ENCODE measurements at places on chromosomes 16 and 17.

DNA sequence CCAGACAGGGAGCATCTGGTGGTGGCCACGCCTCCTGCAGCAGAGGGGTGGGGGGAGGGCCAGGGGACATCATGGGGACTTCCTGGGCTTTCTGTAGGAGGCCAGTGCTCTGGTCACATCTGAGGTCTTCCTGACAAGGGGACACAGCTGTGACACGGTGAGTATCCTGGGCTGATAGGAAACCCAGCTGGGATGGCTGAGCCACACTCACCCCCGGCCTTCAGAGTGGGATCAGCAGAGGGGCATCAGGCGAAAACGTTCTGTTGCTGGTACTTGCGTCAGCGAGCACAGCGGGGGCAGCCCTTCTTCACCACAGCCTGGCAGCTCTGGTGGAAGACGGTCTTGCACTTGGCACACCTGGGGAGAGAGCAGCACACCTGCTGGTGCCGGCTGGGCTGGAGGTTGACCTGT, 122.9 kb upstream of the SMURF2 start:
- no peak for DNase-seq

DNA sequence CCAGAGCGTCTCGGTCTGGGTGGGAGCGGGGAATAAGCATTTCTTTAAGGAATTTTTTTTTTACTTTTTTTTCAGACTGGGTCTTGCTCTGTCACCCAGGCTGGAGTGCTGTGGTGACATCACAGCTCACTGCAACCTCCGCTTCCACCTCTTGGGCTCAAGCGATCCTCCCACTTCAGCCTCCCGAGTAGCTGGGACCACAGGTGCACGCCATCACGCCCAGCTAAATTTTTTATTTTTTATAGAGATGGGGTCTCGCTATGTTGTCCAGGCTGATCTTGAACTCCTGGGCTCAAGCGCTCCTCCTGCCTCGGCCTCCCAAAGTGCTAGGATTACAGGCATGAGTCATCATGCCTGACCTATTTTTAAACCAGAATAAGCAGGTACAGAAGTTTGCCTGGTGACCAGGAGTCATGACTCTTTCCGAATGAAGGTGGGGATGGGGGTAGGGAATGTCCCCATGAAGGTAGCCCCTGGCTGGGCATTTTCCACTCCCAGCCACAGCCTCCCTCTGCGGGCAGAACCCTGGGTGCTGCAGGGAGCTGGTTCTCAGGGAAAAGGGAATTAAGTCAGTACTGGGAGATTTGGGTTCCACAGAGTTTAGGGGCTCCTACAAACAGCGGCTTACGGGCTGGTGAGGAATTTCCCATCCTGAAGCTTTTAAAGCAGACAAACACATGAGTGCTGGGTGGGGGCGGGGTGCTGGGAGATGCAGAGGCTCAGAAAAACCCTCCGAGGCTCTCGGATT, 48.3 kb downstream of the TBC1D16 start:
- DNase-seq: no peak

DNA sequence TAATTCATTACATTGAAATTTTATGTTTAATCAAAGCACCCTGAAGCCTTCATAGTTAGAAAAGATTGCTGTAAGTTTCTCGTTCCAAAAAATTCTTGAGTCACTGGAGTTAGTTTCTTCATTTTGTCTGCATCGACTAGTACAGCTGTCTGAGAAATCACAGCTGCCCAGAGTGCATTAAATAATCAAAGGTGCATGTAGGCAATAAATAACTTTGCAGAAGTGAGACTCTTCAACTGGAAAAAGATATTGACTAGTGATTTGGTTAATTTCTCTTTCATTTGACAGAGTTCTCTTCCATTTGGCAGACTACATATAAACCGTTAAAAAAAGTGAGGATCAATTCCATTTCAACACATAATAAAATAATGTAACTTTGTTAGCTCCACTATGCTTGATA, 234.0 kb downstream of the CNTNAP4 start:
- DNase-seq: no peak

DNA sequence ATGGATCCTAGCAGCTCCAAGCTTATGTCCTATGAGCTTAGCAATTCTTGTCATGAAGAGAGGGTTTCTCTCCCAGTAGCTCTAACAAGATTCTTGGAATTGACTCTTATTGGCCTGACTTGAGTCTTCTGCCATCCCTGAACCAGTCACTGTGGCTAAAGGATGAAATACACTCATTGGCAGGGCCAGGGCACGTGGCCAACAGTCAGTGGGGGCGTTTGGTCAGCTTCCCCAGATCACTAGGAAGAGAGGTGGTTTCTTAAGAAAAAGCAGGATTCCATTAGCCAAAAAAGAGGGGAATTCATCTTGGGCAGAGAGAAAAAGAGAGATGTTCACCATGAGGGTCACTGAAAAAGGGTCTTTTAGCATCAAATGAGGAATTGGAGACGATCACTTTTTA, 363.2 kb downstream of the SNX29 start:
- no peak for DNase-seq

- no peak for DNase-seq
Measured at GRCh38 chr17:32636598-32637218, 149.9 kb downstream of the CDK5R1 start.

DNA sequence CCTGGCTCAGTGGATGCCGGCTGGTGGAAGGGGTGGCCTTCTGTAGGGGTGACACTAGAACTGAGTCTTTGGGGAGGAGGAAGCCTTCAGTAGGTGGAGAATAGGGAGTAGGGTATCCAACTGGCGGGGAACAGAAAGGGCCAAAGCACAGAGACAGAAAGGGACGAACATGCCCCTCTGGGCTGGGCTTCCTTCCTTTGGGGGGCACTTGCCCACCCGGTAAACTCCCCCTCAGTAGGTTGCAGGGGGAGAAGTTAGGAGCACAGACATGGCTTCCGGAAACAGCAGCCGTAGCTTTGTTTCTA, 774 bp downstream of the ENGASE start:
- peak; percentile 22 for DNase-seq

DNA sequence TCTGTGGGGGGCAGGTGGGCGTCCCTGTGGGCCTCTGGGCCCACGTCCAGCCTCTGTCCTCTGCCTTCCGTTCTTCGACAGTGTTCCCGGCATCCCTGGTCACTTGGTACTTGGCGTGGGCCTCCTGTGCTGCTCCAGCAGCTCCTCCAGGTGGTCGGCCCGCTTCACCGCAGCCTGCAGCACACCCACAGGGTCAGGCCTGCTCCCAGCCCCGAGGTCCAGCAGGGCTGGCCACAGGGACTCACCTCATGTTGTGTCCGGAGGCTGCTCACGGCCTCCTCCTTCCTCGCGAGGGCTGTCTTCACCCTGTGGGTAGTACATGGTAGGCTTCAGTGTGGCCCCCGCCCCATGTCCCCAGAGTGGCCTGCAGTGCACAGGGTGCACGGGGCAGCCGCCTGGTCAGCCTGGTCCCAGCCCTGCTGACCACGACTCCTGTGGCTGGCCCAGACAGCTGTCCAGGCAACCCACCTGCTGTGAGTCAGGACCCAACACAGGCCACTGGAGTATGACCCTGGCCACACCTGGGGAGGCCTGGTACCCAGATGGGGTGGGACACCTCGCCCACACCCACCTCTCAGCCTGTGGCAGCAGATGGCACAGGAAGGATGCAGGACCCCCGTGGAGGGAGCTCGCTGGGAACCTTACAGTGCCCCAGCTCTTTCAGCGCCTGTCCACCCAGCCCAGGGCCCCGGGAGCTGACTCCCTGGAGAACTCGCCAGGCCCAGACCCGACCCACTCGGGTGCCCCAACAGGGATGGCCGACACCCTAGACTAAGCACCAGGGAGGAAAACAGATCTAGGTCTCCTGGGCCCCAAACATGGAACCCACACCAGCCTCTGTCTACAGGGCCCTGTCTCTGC, 23.9 kb upstream of the AATK start:
- DNase-seq: no peak

DNA sequence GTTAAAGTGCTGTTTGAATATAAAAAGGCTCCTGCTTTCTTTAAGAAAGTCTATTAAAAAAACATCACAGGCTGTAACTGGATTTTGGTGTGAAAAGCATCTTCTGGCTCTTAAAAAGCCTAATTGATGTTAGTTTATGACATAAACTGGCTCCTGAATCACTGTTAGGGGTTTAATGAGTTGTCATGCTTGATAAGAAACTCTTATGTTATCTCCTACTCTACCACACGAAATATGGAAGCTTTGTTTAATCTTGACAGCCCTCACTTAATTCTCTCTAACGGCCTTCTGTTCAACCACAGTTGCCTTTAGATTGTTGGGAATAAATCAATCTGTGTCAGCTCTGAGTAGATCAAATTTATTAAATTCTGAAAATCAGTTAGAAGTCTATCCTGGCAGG, 51.5 kb downstream of the CPPED1 start:
- no peak for DNase-seq

Data from RPMI8226 (cell line).